ENCODE measurements at places on chromosomes 2 and 18.

DNA sequence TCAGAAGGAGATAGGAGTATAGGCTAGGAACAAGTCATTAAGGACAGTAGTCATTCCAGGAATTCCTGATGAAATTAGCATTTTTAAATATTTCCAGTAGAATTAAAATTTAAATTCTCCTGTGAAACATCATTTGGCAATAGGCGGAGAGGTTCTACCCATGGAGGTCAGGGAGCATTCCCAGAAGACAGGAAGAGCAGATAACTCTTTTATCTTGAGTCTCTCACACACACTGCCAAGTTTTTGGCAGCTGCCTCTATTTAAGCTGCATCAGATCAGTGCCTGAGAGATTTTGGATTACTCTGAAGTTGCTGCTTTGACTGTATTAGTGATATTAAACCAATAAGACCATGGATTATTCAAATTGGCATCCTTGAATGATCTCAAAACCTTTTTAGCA lies 714.7 kb downstream of the EPHA4 start:
- DNase-seq, result no peak

DNA sequence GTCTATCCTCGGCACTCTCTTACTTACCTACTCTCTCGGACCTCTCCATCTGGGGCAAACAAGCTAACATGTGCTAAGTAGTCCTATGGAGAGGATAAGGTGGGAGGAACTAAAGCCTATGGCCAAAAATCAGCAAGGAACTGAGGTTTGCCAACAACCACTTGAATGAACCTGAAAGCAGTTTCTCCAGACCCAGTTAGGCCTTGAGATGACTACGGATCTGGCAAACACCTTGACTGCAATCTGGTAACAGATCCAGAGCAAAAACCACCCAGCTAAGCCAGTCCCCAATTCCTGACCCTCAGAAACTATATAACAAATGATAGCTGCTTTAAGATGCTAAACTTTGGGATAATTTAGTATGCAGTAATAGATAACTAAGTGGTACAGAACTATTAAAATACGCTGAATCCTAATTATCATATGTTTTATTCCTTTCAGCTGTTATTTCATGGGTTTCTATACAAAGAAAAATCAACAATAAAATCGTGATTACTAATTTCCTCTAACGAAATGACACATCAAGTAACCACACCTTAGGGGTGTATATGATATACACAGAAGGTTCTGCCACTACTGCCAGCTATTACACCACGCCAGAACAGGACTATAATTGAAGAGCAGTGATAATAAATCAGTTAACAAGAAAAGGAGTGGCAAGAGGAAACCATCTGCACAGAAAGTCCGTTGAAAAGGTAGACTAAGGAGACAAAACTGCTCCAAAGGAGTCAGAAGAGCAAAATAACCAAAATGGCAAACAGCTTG lies 3.2 kb downstream of the FARSB start:
- no peak for DNase-seq

- no peak for DNase-seq
These were observed 401.3 kb downstream of the KCNJ3 start for GRCh38 chr2:155099784-155100183.

DNA sequence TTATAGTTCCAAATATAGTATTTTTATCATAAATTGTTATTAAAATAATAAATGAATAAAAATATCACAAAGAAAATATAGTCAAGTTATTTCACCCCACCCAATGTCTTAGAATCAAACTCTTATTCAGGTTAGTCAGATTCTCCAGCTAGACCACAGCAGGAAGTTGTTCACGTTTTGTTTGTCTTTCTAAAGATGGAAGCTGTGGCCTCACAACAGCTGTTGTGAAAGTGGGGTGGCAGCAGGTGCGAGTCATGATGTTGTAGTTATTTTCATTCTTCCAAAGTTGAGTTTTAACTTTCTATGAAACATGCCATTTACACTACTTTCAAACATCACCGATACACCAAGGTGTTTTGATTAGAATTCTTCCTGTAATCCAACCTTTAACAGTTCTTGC lies 272.9 kb downstream of the SLC8A1 start:
- DNase-seq, result no peak

GRCh38 chr2:10914272-10914693 lies 2.5 kb downstream of the KCNF1 start:
- no peak for DNase-seq

GRCh38 chr18:13381944-13382365 lies 163.4 kb downstream of the LDLRAD4 start:
- peak; percentile 62 for DNase-seq

DNA sequence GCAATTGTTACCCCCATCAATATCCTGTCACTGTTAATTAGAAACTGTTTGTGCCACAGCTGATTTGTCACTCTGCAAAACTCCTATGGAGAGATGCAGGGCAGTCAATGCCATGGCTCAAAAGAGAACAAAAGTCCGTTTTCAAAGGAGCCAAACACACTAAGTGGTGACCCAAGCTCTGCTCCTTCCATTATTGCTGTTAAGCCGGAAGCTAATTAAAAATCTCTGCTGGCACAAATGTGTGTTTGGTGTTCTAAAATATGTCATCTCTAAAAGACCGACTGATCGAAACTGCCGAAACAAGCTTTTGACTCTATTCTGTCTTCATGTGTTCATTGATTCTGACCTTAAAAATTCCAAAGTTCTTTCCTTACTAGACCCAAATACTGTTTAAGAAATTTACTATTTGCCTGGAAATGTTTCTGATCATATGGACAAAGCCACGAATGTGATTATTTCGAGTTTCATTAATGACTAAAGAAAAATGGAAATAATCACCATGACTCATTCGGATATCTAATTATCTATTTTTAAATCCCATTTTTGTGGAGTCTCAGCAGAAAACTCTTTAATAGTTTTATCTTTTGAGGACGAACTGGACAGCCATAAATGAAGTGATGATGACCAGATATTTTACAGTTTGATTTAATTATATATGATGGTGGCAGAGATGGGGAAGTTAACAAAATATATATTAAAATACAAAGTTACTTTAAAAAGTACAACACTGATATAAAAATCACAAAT lies 287.6 kb downstream of the SOCS6 start:
- DNase-seq, result no peak

- DNase-seq, result no peak
These were observed 14.5 kb upstream of the ERMN start for GRCh38 chr2:157339965-157340655.

GRCh38 chr2:104859766-104860450 lies 6.0 kb downstream of the POU3F3 start:
- DNase-seq, result no peak

DNA sequence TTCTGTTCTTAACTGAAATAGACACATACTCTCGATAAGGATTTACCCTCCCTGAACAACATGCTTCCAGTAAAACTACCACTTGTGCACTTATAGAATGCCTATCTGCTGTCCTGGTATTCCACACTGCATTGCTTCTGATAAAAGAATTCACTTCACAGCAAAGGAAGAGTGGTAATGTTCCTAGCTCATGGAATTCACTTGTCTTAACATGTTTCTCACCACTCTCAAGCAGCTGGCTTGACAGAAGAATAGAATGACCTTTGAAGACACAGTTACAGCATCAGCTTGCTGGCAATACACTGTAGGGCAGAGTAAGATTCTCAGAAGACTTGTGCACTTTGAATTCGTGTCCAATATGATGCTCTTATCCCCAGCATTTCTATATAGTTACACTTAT lies 524.1 kb upstream of the CNTNAP5 start:
- DNase-seq, result no peak

GRCh38 chr2:160473468-160474318 lies 19.9 kb downstream of the RBMS1 start:
- DNase-seq, result no peak

GRCh38 chr18:39302481-39302880 lies 1736.9 kb upstream of the CELF4 start:
- no peak for DNase-seq

DNA sequence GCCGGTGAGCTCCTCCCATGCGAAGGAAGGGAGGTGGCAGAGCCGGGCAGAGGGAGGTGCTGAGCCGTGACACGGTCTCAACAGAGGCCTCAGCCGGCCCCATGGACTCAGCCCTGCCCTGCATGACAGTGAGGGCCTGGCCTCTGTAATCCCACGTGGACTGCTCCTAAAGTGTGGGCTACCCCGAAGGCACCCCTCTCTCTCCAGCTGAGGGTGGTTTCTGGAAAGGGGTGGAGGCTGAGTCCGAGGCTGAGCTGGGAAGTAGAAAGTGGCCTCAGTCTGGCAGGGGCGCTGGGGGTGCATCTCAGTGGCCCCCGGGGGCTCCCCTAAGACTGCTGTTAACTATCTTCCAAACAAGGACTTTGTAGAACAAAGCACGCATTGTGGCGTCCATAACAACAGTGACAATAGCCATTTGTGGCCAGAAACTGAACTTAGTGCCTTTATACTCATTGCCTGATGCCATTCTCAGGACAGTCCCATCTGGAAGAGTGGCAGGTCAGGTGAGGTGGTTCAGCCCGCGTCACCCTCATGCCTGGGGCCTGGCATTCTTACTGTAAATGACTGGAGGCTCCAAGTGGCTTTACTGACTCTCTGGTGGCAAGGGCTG lies 192.4 kb downstream of the TWIST2 start:
- DNase-seq, result no peak

GRCh38 chr2:134657650-134658250 lies 61.0 kb downstream of the TMEM163 start:
- DNase-seq, result no peak

GRCh38 chr2:239438995-239439753 lies 38.4 kb upstream of the HDAC4 start:
- DNase-seq, result no peak

- DNase-seq, result no peak
These were observed 138.5 kb upstream of the RASGRP3 start for GRCh38 chr2:33337981-33338380.

GRCh38 chr2:177489719-177490301 lies 97.2 kb downstream of the AGPS start:
- no peak for DNase-seq

- DNase-seq, result no peak
These were observed 98.5 kb downstream of the MRPS9 start for GRCh38 chr2:105136394-105136793.

GRCh38 chr2:147222506-147222905 lies 622.3 kb upstream of the ACVR2A start:
- DNase-seq, result no peak

DNA sequence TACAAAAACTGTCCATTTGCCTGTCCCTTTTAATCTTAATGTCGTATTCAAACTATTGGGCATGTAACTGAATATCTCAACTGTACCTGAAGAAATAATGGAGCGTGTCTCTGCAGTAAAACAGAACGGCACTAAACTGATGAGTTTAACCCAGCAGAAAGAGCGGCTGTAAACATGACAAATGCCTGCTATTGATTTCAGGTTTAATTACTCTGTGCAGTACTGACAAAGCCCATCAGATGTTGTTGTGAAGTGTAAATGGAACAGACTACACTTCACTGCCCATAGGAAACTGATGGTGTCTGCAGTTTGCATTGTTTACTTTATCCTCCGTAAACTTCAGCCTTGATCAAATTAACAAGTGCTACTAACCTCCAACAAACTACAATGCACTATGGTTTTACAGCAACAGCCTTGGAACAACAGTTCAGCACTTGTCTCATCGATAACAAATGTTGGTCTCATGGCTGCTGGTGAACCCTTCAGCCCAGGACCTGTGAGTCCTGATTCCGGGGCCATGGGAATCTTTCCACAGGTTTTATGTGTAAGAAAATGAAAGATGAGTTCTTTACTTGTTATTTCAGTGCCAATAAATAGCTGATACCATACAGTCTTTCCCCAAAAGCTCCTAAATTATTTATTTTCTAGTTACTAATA lies 316.5 kb downstream of the CCDC178 start:
- DNase-seq, result no peak

GRCh38 chr2:168564641-168565040 lies 108.6 kb downstream of the CERS6 start:
- no peak for DNase-seq

DNA sequence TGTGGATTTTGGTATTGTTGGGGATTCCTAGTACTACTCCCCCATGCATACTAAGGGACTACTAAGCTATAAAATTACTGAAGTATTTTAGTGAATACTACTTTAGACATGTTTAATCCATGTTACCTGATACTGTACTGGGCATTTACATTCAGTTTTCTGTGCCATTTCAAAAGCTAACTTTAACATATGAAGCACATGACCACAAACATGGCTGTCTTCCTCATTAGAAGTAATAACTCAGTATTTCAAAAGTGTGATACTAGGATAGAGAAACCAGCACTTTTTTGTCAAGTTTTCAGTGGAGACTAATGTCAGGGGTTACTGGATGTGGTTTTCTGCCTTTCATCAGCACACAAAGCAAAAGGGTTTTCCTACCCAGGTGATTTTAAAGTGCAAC lies 27.9 kb downstream of the WDR33 start:
- DNase-seq, result no peak

DNA sequence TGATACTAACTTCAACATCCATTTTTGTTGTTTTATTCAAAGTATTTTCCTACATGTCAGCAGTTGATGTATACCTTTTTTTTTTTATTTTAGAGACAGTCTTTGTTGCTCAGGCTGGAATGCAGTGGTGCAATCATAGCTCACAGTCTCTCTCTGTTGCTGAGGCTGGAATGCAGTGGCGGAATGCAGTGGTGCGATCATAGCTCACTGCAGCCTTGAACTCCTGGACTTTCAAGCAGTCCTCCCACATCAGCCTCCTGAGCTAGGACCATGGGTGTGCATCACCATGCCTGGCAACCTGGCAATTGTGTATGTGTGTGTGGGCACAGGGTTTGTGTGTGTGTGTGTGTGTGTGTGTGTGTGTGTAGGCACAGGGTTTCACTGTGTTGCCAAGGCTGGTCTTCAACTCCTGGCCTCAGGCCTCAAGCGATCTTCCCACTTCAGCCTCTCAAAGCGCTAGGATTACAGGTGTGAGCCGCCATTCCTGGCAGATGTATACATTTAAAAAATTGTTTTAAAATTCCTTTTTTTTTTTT lies 24.8 kb downstream of the SANBR start:
- DNase-seq, result no peak

- no peak for DNase-seq
These were observed 21.4 kb upstream of the SPIRE1 start for GRCh38 chr18:12679183-12679786.

DNA sequence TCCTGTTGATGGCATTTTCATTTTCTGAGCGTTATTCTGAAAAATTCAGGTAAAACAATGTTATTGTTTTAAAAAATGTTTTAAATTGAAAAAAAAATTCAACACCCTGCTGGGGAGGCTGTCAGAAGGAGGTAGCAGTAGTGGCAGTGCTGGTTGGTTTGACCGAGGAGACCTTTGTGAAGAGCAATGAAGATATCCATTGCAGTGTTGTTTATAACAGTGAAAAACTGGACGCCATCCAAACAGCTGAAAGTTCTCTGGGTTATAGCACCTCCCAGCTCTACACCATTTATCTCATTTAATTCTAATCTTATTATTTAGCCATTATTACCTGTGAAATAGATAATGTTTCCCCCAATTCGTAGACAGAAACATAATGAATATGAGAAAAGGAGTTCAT lies 12.6 kb upstream of the ITM2C start:
- DNase-seq, result no peak

GRCh38 chr2:241956521-241957110 lies 87.1 kb downstream of the RTP5 start:
- DNase-seq, result no peak

DNA sequence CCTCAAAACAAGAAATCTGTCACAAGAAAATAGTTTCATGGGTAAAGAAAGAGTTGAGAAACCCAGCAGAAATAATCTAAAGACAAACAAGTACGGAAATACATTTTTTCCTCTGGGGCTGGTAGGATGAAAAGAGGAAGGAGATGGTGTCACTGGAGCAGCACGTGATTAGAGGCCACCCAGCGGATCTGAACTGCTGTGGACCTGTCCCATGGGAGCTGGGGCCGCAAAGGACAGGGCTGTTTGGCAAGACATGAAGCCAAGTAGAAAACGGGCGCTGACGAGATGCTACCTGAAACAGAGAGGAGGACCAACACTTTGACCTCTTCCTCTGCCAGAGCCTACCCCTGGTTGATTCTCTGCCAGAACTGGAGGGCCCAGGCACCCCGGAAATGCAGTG lies 295.4 kb upstream of the ATP5MC3 start:
- DNase-seq, result no peak

All from breast epithelium (tissue), 4 donors.